ENCODE measurements at places on chromosomes 2 and 18.

DNA sequence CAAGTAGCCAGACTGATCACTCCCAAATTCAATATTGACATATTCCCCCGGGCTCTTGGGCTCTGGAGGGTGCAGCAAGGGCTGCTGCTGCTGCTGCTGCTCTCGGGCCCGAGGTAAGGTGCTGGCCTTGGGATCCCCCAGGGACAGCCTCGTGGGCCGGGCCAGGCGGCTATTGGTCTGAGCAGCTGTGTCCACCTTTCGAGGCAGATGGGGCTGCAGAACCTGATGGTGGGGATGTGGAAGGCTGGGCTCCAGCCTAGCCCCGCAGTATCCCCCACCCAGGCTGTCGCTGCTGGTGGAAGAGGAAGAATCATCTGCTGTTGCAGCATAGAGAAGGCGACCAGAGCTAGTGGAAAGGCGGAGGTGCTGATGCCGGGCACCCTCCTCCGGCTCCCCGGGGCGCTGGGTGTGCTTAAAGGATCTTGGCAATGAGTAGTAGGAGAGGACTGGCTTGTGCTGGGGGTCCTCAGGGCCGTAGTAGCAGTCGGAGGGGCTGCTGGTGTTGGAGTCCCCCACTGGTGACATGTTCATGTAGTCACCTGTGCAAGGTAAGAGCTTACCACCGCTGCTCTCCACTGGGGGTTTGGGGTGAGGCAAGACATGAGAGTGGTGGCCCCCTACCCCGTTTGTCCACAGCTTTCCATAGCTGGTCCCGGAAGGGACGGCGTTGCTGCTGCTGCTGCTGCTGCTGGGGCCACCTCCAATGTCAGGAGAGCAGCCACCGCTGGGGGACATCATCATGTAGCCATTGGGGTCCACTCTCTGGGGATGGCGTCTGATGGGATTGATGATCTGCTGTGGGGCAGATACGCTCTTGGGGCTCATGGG is 3.4 kb downstream of the IRS1 start:
- no peak overlapping the region for H3K27ac ChIP-seq
- peaks cover 28% of the 10 kb centered on the region for H3K4me1 ChIP-seq
- no peaks in the 10 kb centered on the region for H3K27me3 ChIP-seq
- DNase-seq, result no peak
- H3K36me3 ChIP-seq, result peaks cover 1% of the 10 kb centered on the region

- no peaks in the 10 kb centered on the region for H3K27me3 ChIP-seq
- H3K4me1 ChIP-seq, result no peaks in the 10 kb centered on the region
- no peak overlapping the region for H3K27ac ChIP-seq
These were observed 266.3 kb downstream of the DYSF start for GRCh38 chr2:71719520-71720282.

DNA sequence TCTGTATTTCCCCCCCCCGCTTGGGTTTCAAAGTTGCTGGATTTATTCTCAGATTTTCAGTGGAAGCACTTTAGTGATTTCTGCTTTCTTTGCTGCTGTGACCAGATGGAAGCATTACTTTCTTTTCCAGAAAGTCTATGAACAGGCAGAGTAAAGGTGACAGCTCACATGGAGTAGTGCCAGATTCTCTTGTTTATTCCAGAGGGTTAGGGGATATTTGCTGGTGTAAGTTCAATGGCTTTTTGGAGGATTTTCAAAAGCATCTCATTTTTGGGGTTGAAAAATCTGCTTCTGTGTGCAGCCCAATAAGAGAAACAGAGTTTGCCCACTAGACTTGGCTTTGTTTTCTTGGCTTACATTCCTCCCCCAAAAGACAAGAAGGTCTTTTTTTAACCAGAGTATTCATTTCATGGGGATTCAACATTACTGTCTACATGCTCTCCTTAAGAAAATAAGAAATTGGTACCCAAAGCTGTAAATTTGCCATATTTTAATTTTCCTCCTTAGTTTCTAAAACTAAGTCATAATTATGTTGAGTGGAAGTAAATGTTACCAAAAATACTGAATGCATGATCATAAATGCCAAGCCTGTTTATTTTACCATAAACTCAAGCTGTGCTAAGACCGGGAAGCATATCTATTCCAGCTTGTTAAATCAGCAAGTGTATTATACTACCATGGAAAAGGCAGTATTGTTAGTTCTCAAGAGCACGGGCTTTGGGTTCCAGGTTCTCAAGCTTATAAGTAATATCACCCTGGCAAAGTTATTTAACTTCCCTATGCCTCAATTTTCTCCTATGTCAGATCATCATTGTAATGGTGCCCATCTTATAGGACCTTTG is 557.2 kb downstream of the CPS1 start:
- no peaks in the 10 kb centered on the region for H3K4me1 ChIP-seq
- no peak for DNase-seq
- H3K27me3 ChIP-seq, result no peaks in the 10 kb centered on the region
- H3K4me3 ChIP-seq, result no peak overlapping the region

- DNase-seq, result no peak
- no peaks in the 10 kb centered on the region for H3K4me1 ChIP-seq
- H3K27me3 ChIP-seq, result peaks cover 5% of the 10 kb centered on the region
- no peak overlapping the region for H3K4me3 ChIP-seq
- H3K27ac ChIP-seq, result no peak overlapping the region
These were observed 159.4 kb downstream of the COPS8 start for GRCh38 chr2:237244976-237245646.

- no peaks in the 10 kb centered on the region for H3K27me3 ChIP-seq
- no peak overlapping the region for H3K4me3 ChIP-seq
- peaks cover 9% of the 10 kb centered on the region for H3K36me3 ChIP-seq
- H3K27ac ChIP-seq, result no peak overlapping the region
These were observed 214.1 kb downstream of the TWIST2 start for GRCh38 chr2:239061824-239062570.

- H3K27ac ChIP-seq, result no peak overlapping the region
- DNase-seq, result no peak
- H3K36me3 ChIP-seq, result no peaks in the 10 kb centered on the region
- H3K27me3 ChIP-seq, result no peaks in the 10 kb centered on the region
- H3K4me3 ChIP-seq, result no peak overlapping the region
These were observed 263.5 kb downstream of the ZNF407 start for GRCh38 chr18:74861154-74861553.

- peaks cover 46% of the 10 kb centered on the region for H3K27me3 ChIP-seq
- no peak overlapping the region for H3K4me3 ChIP-seq
- H3K4me1 ChIP-seq, result peaks cover 10% of the 10 kb centered on the region
- no peak for DNase-seq
- H3K27ac ChIP-seq, result no peak overlapping the region
These were observed 3.5 kb upstream of the IGFBP5 start for GRCh38 chr2:216698895-216699294.

- H3K36me3 ChIP-seq, result no peaks in the 10 kb centered on the region
- H3K4me1 ChIP-seq, result no peaks in the 10 kb centered on the region
- no peak overlapping the region for H3K4me3 ChIP-seq
- peaks cover 25% of the 10 kb centered on the region for H3K27me3 ChIP-seq
- H3K27ac ChIP-seq, result no peak overlapping the region
- DNase-seq, result no peak
These were observed 131.7 kb downstream of the NRP2 start for GRCh38 chr2:205814039-205814364.

- H3K4me3 ChIP-seq, result no peak overlapping the region
- no peaks in the 10 kb centered on the region for H3K27me3 ChIP-seq
- peaks cover 24% of the 10 kb centered on the region for H3K36me3 ChIP-seq
- no peak overlapping the region for H3K27ac ChIP-seq
These were observed 17.3 kb downstream of the HK2 start for GRCh38 chr2:74851191-74851566.

DNA sequence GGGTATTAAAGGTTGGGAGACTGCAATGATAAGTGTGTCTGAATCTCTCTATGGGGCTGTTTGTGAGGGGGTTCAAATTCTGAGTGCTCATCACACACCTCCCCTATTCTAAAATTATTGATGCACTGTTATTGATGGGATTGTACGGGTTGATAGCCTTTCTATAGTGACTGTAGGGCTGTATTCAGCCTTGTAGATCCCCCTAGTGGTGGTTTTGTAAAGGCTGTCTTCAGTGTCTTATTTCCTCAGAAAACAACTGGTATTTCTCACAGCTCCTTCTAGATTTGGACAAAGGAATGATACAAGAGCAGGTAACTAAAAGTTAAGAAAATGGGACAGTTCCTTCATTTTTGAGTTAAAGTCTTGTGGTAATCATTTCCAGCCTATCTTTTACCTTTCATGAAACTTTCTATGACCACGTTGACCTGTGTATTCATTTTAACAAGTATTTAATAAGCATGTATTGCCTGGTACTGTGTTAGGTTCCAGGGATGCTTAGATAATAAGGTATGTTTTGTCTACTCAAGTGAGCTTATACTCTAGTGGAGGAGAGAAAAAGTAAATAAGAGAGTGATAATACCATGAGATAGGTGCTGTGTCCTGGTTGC is 21.2 kb downstream of the SMAD4 start:
- peaks cover 36% of the 10 kb centered on the region for H3K36me3 ChIP-seq
- no peak overlapping the region for H3K4me3 ChIP-seq
- H3K27me3 ChIP-seq, result no peaks in the 10 kb centered on the region
- DNase-seq, result no peak

DNA sequence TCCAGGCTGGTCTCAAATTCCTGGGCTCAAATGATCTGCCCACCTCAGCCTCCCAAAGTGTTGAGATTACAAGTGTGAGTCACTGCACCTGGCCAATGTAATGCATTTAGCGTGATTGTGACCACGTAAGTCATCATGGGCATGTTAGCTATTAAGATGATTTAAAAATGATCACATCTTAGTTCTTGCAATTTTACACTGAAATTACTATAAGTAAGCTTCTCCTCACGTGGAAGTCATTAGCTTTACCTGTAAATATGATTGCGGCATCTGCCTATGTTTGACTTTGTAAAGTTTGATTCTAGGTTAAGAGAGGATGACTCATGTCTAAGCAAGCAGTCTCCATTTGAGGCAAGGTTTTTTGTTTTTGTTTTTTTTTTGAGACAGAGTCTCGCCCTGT is 85.5 kb downstream of the PMAIP1 start:
- H3K36me3 ChIP-seq, result no peaks in the 10 kb centered on the region
- H3K4me3 ChIP-seq, result no peak overlapping the region
- no peak overlapping the region for H3K27ac ChIP-seq
- DNase-seq, result no peak
- no peaks in the 10 kb centered on the region for H3K4me1 ChIP-seq

- H3K27me3 ChIP-seq, result peaks cover 30% of the 10 kb centered on the region
- H3K36me3 ChIP-seq, result no peaks in the 10 kb centered on the region
- peaks cover 13% of the 10 kb centered on the region for H3K4me1 ChIP-seq
- DNase-seq, result no peak
These were observed 126.7 kb upstream of the TMEM200C start for GRCh38 chr18:6022074-6022444.

DNA sequence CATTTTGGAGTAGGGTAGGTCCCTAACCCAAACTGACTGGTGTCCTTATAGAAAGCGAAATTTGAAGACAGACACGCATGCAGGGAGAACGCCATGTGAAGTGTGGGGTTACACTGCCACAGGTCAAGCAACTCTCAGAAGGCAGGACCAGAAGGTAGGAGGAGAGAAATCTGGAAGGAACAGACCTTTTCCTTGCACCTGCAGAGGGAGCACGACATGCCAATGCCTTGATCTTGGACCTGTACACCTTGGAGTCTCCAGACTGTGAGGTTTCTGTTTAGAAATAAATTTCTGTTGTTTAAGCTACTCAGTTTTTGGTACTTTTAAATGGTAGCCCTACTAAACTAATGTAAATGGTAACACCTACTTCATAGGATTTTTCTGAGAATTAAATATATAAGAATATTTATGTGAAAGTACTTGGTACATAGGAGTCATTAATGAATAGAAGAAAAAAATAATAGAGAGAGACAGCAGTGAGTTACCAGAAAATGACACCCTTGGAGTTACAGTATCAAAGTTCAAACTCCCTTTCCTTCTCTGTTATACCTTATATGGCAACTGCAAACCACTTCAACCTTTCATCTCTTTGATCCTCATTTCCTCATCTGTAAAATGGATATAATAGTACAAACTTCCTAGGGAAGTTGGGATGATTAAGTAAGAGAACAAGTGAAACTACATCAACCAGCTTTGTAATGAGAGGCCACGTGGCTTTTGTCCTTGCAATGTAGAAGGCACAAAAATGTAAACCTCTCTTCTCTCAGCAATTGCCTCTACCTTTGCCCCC is 184.9 kb upstream of the PARD3B start:
- no peak for DNase-seq
- H3K27ac ChIP-seq, result no peak overlapping the region
- no peaks in the 10 kb centered on the region for H3K36me3 ChIP-seq
- no peaks in the 10 kb centered on the region for H3K4me1 ChIP-seq

DNA sequence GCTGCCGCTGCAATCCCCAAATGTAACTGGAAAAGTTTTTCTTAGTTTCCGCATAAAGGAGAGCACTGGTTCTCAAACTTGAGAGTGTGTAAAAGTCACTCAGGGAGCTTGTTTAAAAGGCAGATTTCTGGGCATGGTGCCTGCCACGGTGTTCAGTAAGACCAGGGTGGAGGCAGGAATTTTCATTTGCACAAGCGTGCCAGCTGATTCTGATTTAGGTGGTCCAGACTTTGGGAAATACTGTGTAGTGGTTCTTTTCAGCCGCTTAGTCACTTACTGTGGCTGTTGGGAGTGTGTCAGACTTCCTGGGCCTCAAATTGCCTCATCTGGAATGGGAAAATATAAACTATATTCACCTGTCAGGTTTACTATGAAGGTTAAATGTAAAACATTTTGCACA is 788 bp downstream of the ARMC9 start:
- H3K4me1 ChIP-seq, result peaks cover 8% of the 10 kb centered on the region
- no peaks in the 10 kb centered on the region for H3K36me3 ChIP-seq
- no peak for DNase-seq
- H3K27me3 ChIP-seq, result peaks cover 30% of the 10 kb centered on the region

GRCh38 chr18:54616220-54616848 is 25.3 kb downstream of the DYNAP start:
- no peak for DNase-seq
- peaks cover 5% of the 10 kb centered on the region for H3K4me1 ChIP-seq
- no peak overlapping the region for H3K4me3 ChIP-seq
- no peak overlapping the region for H3K27ac ChIP-seq
- H3K36me3 ChIP-seq, result no peaks in the 10 kb centered on the region

GRCh38 chr2:193670478-193670877 is 1475.7 kb upstream of the TMEFF2 start:
- no peaks in the 10 kb centered on the region for H3K27me3 ChIP-seq
- no peak overlapping the region for H3K4me3 ChIP-seq
- no peaks in the 10 kb centered on the region for H3K4me1 ChIP-seq

DNA sequence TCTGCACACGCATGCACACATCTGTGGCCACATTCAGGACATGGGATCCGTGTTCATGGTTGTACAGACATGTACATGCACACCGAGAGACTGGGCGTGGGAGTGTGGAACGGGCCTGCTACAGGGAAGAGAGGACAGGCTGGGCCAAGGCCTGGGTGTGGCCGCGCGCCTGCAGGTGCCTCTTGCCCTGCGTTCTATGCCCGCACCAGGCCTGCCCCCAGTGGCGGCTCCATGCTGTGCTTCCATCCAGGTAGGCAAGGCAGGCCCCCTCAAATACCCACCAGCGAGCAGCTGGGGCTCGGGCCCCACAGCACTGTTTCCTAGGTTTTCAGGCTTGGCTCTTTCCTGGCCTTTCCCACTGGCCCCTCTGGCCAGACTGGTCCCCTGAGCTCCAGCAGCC is 15.5 kb upstream of the PTMA start:
- H3K4me1 ChIP-seq, result no peaks in the 10 kb centered on the region
- no peaks in the 10 kb centered on the region for H3K36me3 ChIP-seq
- no peaks in the 10 kb centered on the region for H3K27me3 ChIP-seq
